ENCODE measurements at places on chromosomes 16 and 17.

GRCh38 chr17:66429680-66430079 lies 127.3 kb downstream of the PRKCA start:
- DNase-seq = no peak

GRCh38 chr17:41967141-41967920 lies 736 bp downstream of the CNP start:
- no peak for DNase-seq

DNA sequence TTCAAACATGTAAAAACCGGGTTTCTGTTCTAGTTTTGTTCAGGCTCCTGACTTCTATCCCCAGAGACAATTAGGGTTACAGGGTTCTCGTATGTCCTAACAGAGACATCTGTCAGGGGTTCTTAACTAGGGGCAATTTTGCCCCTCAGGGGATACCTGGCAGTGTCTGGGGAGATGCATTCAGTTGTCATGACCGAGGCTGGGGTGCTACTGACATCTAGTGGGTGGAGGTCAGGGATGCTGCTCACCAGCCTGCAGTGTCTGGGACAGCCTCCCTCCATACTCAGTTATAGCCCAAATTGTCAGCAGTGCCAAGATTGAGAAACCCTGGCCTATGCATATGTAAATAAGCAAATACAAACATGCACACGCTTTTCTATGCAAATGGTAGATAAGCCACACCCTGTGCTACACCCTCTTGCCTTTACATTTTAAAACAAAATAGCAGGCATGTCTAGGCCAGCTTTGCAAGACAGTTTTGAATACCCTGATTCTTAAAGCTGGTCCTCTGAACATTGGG lies 37.4 kb downstream of the CLEC16A start:
- no peak for DNase-seq

GRCh38 chr17:57515662-57516211 lies 229.4 kb downstream of the CCDC182 start:
- no peak for DNase-seq

GRCh38 chr16:84749815-84750214 lies 50.0 kb downstream of the USP10 start:
- no peak for DNase-seq

DNA sequence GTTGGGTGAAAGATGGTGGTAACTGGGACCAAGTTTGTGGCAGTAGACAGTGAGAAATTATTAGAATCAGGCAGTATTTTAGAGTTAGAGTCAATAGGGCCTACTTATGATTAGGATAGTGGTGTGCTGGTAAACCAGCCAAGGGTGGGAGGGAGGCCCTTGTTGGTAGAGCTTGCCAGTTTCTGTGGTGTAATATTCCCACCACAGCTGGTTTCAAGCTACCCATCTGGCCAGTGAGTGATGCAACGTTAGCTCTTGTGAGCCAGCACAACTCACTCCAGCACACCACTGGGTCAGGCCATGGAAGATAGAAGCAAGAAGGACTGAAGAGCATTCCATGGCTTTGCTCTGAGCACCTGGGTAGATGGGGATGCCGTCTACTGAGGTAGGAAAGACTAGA lies 34.9 kb downstream of the GNAO1 start:
- DNase-seq = no peak

DNA sequence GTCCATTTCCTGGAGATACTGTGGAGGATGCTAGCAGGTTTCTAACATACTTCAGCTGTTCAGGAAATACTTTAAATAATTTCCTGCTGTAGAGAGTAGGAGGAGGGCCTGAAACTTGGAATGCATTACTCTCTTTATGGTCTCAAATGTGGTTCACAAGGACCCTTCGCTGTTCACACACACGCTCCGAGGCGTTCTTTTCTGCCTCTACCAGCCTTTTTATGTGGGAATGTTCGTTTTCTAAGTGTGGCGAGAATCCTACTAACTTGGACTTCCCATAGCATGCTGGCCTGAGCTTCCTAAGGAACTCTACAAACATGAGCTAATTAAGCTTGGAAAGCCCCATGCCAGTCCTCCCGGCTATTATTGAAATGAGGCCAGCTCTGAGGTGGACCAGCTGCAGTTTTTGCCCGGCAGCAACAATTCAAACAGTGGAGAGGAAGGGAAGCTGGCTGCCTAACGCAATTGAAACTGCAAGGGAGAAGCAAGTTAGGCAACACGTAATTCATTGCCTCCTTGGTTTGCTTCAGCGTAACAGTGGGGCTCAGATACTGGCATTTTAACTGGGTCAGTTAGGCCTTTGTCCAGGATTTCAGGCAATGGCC lies 18.9 kb downstream of the KPNA2 start:
- no peak for DNase-seq

- no peak for DNase-seq
Observed at GRCh38 chr17:17028878-17029535, 13.2 kb upstream of the MPRIP start.

DNA sequence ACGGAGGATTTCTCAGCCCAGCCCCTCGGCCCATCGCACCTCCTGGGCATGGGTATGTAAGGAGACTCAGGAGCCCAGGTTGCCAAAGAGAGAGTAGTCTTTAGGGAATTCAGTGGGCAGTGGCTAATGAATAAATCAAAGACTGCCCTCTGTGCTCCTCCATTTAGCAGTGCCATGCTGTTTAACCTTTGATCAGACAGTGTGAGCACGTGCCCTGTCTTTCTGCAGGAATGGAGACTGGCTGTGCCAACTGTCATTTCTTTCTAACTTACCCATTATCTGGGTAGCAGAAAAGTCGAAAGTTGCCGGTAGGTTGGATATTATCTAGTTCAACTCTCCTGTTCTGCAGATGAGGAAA lies 62.4 kb downstream of the CDRT4 start:
- DNase-seq = no peak

GRCh38 chr16:72609933-72610332 lies 438.0 kb upstream of the PMFBP1 start:
- no peak for DNase-seq

GRCh38 chr16:11446566-11447119 lies 101.4 kb downstream of the RMI2 start:
- no peak for DNase-seq

DNA sequence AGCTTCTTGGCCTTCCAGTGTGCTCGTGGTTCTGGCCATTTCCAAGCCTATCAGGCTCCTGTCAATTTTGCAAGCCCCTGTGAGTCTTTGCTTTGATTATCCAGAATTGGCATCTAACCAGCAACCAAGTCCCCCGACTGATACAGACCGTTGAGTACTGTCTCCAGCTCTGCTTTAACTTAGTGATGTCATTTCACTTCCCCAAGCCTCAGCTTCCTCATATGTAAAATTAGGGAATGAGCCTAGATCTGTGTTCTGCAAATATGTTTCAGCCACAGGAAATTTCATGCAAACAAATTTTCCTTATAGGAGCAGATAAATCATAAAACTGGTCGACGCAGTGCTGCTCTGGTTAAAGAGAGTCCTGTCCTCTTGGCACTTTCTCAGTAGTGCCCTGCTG lies 60.1 kb upstream of the WSB1 start:
- DNase-seq = no peak

- DNase-seq = no peak
Observed at GRCh38 chr16:4081521-4082021, 34.7 kb downstream of the ADCY9 start.

DNA sequence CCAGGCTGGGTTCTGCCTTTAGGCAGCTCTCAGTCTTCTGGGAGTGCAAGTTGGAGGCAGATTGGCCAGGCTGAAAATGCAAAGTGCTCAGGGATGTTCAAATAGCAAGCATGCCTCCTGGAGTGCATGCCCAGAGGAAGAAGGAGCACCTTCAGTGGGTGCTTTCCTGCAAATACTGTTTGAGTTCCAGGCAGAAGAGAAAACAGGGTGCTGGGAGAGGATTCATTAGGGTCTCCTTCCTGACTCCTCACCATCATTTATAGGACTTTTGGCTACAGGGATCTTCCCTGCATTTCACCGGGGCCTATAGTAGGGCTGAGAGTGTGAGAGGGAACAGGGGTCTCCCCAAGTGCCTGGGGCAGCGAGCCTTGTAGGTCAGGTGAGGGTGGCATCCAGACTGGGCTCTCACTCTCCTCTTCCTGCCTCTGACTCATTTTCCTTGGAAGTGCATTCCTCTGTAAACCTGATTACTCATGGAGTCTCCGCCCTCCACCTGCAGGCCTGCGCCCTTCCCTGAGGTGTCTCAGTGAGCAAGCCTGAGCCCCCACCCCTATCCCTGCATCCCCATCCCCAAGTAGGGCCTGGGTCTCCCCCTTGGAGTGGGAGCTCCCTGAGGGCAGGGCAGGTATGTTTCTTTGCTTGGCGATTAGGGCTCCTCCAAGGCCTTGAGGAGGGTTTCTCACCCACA lies 17.1 kb upstream of the TNS4 start:
- DNase-seq = no peak

DNA sequence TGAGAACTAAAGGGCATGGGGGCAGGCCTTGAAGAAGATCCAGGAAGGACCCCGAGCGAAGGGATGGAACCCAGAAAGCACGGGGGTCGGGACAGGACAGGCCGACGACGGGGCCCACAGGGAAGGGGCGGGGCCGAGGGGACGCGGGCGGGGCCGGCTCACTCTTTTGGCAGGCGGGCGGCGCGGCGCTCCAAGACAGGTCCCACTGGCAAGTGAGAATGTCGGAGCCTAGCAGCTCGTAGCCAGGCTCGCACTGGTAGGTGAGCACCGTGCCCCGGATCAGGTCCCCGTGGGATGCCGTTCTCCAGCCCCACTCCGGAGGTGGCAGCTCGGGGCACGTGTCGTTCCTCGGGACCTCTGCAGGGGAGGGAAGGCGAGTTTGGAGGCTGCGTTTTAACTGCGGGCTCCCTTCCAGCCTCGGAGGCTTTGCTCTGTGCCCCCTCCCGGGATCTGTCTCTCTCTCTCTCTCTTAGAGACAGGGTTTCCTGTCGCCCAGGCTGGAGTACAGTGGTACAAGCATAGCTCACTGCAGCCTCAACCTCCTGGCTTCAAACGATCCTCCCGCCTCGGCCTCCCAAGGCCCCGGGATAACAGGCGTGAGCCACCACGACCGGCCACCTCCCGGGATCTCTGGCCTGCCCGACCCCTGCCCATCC lies 13.7 kb upstream of the CDIPT start:
- no peak for DNase-seq

DNA sequence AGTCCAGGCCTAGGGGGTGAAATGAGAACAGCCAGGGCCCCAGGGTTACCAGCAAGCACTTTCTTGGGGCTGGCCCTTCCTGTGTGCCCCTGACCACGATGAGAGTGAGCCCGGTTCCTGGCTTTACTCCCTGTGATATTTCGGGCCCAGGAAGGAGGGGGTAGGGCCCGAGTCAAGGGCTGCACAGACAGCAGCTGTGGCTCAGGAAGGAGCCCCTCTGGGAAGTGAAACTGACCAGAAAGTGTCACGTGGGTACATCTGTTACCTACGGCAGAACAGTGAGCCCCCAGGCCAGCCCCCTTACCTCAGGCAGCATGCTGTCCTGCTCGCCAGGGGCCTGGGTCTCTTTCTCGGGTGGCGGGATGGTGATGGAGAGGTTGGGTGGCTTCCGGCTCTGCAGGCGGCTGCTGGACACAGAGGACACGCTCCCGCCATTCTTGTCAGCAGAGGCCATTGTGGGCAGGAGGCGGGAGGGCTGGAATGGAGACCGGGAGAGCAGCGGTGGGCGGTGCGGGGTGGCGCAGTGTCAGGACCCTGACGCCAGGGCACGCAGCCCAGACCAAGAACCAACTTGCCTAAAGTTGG lies 13.8 kb downstream of the AANAT start:
- no peak for DNase-seq

DNA sequence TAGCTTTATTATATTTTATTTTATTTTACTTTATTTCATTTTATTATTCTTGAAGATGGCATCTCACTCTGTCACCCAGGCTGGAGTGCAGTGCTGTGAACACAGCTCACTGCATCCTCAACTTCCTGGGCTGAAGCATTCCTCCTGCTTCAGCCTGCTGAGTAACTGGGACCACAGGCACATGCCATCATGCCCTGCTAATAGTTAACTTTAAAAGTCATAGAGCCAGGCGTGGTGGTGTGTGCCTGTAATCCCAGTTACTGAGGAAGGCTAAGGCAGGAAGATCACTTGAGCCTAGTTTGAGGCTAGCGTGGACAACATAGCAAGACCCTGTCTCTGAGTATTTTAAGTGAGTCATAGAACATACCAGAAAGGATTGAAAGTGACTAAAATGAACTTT lies 38.7 kb downstream of the ESRP2 start:
- DNase-seq = no peak

- DNase-seq = no peak
Observed at GRCh38 chr16:88784856-88785105, 239 bp downstream of the PIEZO1 start.

GRCh38 chr17:51189628-51190027 lies 23.4 kb downstream of the NME2 start:
- no peak for DNase-seq

DNA sequence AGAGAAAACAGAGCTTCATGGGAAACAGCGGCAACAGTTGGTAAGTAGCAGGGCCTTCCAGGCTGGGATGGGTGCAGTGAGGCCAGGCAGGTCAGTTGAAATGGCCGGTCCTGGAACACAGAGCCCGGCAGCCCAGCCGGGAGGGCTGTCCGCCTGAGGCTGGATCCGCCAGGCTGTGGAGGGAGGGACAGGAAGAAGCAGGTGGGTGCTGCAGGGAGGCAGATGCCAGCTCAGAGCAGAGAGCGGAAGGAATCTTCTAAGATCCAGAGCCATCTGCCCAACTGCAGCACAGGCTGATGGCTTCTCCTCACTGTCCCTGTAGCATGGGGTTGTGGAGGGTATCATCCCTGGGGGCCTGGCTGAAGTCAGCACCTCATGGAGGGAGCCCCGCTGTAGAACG lies 599 bp downstream of the RNF112 start:
- DNase-seq = no peak

DNA sequence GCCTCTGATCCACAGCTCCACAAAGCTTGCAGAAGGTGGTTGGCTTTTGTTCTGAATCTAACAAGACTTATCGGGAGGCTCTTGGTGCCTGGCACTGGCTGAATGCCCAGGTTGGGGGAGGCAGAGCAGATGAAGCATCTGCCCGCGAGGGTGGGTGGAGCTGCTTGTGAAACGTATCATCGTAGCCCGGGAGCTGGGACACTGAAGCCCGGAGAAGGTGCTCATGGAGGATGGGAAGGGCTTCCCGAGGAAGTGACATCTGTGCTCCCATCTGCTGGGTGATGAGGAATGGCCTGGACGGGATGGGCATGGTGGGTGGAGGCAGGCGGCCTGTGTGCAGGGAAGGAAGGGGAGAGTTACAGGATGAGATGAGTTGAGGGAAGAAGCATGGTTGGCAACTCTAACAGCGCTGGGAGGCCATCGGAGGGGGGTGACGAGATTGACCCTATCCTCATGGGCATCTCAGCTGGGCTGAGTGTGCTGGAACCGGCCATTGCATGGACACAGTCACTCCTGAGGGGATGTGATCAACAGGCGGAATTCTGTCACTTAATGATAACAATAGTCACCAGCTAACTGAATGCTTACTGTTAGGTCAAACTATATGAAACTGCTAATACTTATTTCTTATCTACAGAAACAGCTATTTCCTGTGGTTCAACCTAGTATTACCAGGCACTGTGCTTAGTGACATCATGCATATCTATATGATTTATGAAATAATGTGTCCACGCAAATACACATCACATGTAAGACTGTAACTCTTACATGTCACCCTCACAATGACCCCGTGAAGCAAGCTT lies 102.7 kb downstream of the ABCC6 start:
- no peak for DNase-seq

- no peak for DNase-seq
Observed at GRCh38 chr16:82758904-82759303, 132.1 kb downstream of the CDH13 start.

Data from activated CD4-positive, CD25-positive, alpha-beta regulatory T cell treated with anti-CD3 and anti-CD28 coated beads, Interleukin-2, amount 50 U/mL, for 16 hours (primary cell).